ENCODE measurements at places on chromosomes 7 and 10.

GRCh38 chr10:938941-939678 lies 7.6 kb upstream of the LARP4B start:
- no peak for DNase-seq

- DNase-seq: peak; percentile 66
Measured at GRCh38 chr10:33248638-33249037, 85.8 kb downstream of the NRP1 start.

GRCh38 chr10:1162481-1163203 lies 106.5 kb downstream of the WDR37 start:
- DNase-seq: no peak

- no peak for DNase-seq
Measured at GRCh38 chr7:139909379-139910050, 80.5 kb downstream of the TBXAS1 start.

DNA sequence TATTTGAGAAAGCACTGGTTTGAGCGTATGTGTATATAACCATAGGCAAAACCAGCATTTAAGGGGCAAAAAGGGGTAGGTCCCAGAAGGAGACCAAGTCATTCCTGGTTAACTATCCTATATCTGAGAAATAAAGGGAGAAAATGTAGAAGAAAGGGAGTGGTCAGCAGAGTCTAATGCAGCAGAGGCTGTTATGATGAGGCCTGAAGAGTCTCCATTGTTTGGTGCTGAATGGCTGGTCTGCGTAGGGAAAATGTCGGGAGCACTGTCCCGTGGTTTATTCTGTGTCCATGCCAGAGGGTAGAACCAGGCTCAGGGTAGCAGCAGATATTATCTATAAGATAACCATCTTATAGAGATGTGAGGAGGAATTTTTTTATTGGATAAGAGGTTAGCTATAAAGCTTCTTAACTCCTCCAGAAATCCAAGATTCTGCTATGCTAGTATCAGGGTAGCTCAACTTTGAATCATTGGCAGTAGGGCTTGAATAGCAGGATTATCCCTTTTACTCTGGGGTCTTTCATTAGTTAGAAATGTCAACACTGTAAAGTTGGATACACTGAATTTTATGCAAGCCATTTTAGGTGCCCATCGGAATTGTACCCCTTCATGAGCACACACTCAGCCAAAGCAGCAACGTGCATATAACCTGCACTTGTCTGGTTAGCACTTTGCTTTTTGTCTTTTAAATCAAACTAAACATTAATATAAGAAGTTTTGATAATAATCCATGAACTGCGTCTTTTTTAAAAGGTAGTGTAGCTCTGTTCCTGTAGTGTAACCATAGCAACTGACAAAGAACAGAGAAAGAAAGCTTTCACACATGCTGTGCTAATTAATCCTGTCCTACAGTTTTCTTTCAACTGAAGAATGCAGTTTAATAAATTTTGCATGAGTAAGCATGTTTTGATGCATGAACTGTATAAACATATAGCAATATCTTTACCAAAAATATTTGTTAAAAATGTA lies 312.0 kb upstream of the FZD1 start:
- DNase-seq: no peak

GRCh38 chr10:22002591-22003176 lies 846 bp downstream of the DNAJC1 start:
- no peak for DNase-seq

DNA sequence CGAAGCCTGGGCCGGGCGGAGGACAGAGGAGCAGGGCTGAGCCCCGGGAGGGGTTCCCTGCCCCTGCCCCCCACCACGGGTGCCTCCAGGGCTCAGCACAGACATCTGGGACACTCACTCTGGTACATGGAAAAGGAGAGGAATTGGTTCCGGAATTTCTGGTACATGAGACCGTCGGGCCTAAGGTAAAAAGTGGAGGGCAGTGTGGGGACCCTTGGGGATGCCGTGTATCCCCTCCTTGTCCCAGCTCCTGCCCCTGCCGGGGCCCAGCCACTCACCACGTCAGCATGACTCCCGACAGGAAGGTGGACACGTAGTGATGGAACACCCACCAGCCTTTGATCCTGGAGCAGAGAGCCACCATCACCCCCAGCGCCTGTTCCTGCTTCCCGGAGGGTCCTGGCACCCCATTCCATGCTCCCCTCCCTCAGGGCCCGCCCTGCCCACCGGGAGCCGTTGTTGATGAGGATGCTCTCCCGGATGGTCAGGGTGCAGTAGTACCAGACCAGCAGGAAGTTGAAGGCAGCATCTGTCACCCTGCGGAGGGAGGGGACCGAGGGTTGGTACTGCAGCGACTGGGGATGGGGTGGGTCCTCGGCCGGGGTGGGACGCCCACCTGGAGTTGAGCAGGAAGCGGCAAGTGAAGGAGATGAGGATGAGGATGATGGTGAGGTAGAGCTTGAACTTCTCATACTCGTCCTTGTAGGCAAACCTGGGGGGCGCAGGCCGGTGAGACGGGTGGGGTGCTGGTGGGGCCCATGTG lies 6.4 kb downstream of the TMEM120A start:
- DNase-seq: no peak

- no peak for DNase-seq
Measured at GRCh38 chr10:96287392-96288105, 16.2 kb upstream of the BLNK start.

- DNase-seq: no peak
Measured at GRCh38 chr7:121833991-121834390, 39.0 kb upstream of the PTPRZ1 start.

DNA sequence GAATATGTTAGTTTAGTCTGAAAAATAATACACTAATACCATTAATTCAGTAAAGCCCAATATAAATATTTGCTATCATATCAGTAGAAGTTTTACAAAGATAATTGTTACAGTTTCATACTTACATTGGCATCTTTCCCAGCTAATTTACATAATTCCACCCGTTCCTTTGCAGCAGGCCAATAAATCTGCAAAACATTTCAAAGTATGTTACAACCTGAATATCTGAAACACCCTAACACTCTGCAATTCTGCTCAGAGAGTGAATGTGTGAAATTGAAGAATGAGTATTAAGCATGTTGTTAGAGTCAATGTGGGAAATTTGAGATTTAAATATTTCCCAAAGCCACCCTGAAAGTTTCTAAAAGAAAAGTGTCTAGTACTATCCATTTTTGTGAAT lies 105.5 kb downstream of the SEMA3D start:
- no peak for DNase-seq

GRCh38 chr10:661597-662222 lies 27.8 kb downstream of the DIP2C start:
- no peak for DNase-seq

- no peak for DNase-seq
Measured at GRCh38 chr10:116691635-116692034, 50.7 kb downstream of the HSPA12A start.

DNA sequence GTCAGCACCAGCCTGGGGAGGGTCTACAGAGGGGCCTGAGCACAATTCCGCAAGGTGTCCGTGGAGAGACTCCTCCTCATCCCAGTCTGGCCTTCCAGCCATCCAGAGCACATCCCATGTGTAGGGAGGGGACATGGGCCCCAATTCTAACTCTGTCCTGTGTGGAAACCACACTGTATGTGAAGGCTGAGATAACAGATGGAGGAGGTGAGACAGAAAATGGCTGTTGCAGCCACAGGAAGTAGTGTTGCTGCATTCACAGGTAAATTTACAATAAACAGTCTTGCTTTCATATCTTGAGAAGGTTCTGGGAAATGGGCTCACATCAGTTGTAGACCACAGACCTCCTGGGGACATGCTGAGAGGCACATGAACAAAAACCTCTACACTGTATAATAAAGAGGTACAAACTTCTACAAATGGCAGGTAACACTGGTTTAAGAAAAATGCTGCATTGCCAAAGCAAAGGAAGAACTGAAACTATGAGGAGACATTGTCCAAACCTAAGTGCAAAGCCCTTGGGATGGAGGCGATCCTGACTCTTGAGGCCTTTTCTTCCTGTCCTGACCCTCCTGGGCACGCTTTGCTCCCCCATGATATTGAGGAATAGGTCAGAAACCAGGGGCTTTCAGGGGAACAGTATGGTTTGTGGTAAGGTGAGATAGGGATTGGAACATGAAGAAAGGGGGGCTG lies 21.6 kb upstream of the GIMAP2 start:
- no peak for DNase-seq

GRCh38 chr7:3204526-3204925 lies 96.5 kb upstream of the SDK1 start:
- DNase-seq: no peak

DNA sequence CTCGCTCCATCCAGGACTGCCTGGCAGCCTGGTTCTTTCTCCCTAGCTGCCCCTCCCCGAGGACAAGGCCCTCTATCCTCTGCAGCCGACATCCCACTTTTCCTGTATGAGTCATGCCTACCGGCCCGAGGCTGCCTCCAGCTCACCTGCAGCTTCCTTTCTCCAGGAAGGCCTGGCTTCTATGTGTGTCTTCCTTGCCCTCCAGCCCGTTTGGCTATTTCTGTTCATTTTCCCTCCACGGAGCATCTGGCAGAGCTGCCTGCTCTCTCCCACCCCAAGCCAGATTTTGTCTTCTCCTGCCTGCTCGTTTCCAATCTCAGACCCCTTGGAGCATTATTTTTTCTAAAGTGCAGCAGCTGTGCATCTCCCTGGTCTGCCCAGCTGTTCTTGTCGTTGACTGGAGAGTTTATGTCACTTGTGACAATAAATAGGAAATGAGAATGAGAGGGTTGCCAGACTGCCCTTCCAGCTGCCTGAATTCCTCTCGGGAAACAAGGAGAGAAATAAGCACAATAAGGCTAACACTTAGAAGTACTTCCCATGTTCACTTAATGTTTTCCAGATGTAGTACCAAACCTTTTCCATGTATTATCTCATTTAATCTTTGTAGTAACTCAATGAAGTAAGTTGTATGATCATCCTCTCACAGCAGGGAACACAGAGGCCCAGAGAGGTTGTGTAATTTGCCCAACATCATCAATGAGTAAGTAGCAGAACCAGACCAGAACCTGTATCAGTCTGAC lies 19.7 kb downstream of the UBTD1 start:
- DNase-seq: no peak

DNA sequence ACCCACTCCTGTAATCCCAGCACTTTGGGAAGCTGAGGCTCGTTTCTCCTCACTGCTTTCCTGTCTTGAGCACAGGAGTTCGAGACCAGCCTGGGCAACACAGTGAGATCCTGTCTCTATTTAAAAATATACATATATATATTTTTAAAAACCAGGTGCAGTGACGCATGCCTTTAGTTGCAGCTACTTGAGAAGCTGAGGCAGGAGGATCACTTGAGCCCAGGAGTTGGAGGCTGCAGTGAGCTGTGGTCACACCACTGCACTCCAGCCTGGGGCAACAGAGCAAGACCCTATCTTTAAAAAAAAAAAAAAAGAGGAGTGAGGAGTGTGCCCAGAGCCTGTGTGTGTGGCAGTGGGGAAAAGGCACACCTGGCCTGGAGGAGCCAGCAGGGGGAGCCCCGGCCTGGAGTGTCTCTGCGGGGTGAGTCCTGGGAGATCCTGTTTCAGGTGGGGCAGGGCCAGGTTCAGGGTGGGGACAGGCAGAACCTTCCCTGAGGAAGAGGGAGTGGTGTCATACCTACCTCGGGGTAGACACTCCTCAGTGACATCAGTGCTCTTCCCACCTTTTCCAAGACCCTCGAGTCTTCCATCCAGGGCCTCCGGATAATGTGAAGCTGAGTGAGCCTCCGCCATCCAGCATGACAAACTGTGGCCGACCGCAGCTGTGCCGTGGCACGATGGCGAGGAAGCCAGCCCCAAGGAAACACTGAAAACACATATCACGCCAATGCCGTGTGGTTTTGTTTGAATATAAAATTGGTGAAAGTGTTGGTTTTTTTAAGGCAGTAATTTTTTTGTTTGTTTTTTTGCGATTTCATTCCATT lies 9.0 kb upstream of the ARPC1B start:
- DNase-seq: no peak

GRCh38 chr10:110494532-110494931 lies 3.2 kb upstream of the DUSP5 start:
- DNase-seq: no peak

DNA sequence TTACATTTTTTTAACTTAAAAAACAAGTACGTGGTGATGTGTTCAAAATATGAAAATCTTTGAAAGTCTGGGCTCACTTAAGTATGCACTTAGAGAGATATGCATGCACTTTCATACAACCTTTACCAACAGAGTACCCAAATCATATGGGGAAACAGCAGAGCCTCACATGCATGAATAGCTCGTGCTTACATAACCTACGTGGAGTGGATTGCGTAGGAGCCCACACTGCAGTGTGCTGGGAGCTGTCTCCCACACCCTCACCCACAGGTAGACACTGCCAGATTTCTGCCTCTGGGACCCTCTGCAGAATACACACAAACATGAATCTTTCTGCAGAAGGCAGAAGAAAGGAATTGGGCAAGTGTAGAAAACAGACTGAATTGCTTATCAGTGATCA lies 581 bp downstream of the CLCN1 start:
- DNase-seq: no peak

DNA sequence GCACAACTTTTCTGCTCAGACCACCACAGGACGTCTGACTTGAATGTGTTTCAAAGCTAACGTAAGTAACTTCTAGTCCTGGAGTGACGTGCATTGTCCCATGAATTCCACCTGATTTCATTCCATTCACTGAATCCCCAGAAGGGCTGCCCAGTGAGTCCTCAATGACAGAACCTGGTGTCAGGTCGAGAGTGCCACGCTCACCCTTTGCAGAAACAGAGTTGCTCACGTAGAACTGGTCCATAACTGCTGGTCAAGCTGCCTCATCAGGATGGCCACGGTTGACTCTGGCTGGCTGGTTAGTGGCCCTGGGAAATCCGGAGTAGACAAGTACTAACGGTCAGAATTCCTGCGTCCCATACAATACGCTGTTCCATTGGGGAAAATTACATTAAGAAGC lies 50.6 kb upstream of the UBE3C start:
- no peak for DNase-seq

- DNase-seq: no peak
Measured at GRCh38 chr10:80186364-80187012, 18.8 kb downstream of the ANXA11 start.

DNA sequence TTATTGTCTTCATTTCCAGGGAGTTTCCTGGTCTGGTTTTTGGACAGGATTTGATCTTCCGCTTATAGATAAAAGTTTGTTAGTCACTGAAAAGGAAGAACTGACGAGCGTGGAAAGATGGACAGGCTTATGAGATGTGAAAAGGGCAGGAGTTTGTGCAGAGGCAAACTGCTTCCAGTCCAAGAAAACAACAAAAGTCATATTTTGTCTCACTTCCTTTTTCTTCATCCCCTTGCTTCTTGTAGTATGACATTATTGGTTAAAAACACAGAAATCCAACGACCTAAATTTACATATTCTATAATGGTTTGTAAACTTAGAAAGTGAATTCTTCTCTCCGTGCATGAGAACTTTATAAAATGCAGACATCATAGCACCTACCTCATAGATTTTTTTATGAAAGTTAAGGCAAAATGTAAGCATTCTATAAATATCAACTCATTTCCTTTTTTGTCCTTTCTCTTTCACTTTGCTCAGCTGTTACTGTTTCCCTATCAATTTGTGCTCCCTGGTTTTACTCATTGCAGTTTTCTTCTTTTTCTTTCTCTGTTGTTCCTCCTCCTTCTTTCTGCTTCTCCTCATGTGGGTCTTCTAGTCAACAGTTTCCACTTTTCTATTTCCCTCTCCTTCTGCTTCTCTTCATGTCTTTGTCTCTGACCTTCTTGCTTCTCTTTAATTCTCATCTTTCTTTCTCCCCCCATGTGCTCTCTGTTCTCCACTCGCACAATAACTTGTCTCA lies 370.2 kb downstream of the ARL4A start:
- DNase-seq: no peak
